ENCODE measurements at places on chromosomes 16 and 17.

DNA sequence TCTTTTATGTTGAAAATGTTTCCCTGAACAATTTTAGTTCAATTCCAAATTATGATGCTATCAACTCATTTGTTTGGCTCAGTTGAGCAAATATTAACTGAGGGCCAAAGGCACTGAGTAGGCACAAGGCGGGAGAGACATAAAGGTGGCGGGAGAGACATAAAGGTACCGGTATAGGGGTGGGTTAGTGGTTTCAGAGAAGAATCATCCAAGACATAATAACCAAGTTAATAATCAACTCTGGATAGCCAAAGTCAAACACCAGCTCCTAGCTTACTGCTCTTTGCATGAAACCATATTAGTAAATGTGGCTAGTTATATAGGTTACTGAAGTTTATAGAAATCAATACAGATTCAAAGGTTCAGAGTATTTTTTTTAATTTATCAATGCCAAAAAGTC, 91.7 kb downstream of the RPGRIP1L start:
- DNase-seq = no peak

GRCh38 chr16:83626676-83627075, 181.1 kb upstream of the HSBP1 start:
- no peak for DNase-seq

GRCh38 chr16:57115514-57116182, 23.3 kb downstream of the CPNE2 start:
- DNase-seq = no peak

GRCh38 chr16:27273330-27273669, 4.7 kb upstream of the NSMCE1 start:
- DNase-seq = no peak

- DNase-seq = no peak
Observed at GRCh38 chr16:26614237-26614841, 452.4 kb upstream of the C16orf82 start.

DNA sequence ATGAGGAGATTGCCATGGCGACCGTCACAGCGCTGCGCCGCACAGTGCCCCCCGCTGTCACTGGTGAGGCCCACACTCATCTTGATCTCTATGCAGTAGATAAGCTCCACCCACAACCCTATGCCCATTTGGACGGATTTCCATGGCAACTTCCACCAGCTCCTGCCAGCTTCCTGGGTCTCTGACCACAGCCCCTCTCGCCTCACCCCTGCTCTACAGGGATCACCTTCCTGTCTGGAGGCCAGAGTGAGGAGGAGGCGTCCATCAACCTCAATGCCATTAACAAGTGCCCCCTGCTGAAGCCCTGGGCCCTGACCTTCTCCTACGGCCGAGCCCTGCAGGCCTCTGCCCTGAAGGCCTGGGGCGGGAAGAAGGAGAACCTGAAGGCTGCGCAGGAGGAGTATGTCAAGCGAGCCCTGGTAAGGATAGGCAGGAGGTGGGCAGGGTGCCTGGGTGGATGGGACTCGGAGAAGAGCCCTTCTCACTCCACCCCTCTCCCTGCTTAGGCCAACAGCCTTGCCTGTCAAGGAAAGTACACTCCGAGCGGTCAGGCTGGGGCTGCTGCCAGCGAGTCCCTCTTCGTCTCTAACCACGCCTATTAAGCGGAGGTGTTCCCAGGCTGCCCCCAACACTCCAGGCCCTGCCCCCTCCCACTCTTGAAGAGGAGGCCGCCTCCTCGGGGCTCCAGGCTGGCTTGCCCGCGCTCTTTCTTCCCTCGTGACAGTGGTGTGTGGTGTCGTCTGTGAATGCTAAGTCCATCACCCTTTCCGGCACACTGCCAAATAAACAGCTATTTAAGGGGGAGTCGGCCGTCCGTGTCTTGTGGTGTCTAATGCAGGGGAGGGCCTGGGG, 4.3 kb downstream of the ALDOA start:
- DNase-seq = no peak

- DNase-seq = no peak
Observed at GRCh38 chr17:9226794-9227135, 205.5 kb downstream of the NTN1 start.

DNA sequence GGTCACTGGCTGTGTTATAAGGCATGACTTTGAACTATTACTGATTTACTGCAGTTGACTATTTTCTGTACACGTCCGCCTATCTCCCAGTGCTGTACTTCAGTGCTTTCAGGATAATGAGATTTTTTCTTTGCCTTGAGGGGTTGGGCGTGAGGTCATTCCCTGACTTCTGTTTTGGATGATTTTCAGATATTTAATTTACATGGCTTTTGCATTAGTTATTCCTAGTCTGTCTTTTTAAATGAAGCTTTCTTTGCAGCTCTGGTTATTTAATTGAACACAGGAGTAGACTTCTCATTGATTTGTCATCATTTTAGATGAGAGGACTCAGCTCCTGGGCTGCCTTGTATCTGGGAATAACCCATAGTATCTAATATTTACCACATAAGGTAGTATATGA, 23.7 kb downstream of the WIPF2 start:
- DNase-seq = no peak

GRCh38 chr17:83053739-83054451, 25.5 kb upstream of the METRNL start:
- no peak for DNase-seq

DNA sequence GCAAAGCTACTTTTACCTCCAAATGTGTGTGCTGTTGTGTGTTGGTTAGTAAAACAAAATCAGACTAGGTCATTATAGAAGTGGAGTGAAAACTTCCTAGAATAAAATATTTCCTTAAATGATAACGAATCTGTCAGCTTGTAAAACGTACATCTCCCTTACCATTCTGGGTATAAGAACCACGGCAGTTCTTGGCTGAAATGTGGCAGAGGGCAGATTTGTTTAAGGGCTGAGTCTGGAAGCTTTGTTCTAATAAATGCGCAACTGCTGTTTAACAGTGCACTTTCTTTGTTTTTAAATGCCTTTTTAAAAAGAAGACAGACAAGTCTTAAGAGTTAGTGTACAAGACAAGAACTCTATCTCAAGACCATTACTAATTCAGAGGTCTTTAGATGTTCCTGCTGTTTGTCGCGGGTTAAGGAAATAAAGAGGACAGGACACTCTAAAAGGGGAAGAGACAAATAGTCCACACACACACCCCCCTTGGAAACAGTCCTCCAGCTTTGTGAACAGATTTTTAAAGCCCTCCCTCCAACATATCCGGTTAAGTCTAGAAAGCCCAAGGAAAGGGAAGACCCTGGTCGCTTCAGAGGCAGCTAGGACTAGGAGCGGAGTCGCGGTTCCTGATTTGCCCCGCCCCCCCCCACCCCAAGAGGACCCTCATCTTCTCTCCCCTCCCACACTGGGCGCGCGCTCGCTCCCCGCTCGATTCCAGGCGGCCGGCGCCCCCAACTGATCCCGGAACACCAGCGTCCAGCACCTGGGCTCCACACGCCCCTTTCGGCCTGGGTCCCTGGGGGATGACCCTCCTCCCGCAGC, 658 bp downstream of the SYNRG start:
- no peak for DNase-seq

DNA sequence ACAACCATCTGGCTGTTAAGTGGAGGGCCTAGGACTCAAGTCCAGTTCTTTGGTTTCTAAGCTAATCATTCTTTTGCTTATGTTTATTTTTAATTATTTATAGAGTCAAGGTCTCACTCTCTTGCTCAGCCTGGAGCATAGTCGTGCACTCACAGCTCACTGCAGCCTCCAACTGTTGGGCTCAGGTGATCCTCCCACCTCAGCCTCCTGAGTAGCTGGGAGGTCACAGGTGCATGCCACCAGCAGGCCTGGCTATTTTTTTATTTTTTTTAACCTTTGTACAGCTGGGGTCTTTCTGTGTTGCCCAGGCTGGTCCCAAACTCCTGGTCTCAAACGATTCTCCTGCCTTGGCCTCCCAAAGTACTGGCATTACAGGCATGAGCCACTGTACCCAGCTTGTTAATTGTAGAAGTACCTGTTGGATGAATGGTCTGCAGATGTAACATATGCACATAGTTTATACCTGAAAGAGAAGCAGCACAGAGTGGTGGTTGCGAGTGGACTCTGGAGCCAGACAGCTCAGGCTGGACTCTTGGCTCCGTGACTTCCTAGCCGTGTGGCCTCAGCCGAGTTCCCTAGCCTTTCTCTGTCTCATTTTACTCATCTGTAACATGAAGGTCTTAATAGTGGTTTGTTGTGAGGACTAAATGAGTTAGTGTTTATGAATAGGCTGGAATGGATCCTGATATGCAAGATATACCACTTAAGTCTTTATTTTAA, 337.5 kb downstream of the SNX29 start:
- DNase-seq = no peak

DNA sequence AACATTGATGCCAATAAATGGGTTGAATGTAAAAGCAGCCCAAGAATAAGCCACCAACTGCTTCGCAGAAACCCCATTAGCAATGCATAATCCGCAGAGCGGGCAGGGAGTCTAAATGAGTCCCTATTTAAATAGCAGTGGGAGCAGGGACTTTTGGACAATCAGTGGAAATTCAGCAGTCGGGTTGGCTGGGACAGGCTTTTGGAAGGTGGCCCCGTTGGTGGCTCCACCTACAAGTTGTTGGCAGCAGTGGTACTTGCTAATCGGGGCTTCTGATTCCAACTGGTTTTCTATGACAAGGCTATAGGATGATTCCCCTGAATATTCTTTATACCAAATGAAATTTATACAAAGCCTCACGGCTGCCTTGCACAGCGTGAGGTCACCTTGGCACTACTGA, 86.3 kb downstream of the WDR59 start:
- no peak for DNase-seq

GRCh38 chr16:84751947-84752346, 52.1 kb downstream of the USP10 start:
- DNase-seq = no peak

DNA sequence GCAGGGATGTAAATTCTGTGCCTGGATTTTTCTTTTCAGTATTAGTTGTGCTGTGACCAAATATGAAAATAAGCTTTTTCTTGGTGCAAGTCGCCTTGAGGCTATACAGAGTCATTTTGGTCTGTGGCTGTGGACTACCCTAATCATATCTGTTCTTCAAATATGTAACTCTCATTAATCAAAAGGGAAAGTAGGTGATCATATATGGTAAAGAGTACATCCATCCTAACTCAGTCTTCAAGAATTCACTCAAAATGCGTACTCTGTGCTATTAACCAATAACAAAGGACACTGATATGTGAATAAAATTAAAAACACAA, 2.6 kb downstream of the CPD start:
- no peak for DNase-seq

- no peak for DNase-seq
Observed at GRCh38 chr17:49776551-49777300, 11.8 kb upstream of the KAT7 start.

GRCh38 chr17:29760279-29761039, 137.7 kb upstream of the CORO6 start:
- DNase-seq = no peak

DNA sequence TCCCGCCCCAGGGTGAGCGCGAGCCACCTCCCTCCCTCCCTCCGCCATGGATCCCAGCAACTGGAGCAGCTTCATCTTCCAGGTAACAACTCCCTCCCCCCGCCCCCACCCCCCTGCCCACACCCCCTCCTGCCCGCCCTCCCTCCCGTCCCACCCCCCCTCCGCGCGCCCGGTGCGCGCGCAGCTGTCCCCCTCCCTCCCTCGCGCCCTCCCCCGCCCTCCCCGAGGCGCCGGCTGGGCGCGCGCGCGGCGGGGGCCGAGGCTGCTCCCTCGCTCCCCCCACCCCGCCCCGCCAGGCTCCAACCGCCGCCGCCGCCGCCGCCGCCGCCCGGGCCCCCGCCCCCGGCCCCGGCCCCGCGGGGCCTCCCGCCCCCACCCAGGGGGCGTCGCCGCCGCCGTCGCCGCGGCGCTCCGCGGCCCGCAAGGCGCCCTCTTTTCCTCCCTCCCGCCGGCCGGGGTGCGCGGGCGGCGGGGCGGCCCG, at the start of gene MAZ:
Gene MAZ, plus strand, starts transcription at position 431 of the 481 bp plus-strand sequence. CDS start 173 bp downstream, outside the sequence.
- no peak for DNase-seq

GRCh38 chr16:83723244-83723643, 84.5 kb upstream of the HSBP1 start:
- DNase-seq = no peak

DNA sequence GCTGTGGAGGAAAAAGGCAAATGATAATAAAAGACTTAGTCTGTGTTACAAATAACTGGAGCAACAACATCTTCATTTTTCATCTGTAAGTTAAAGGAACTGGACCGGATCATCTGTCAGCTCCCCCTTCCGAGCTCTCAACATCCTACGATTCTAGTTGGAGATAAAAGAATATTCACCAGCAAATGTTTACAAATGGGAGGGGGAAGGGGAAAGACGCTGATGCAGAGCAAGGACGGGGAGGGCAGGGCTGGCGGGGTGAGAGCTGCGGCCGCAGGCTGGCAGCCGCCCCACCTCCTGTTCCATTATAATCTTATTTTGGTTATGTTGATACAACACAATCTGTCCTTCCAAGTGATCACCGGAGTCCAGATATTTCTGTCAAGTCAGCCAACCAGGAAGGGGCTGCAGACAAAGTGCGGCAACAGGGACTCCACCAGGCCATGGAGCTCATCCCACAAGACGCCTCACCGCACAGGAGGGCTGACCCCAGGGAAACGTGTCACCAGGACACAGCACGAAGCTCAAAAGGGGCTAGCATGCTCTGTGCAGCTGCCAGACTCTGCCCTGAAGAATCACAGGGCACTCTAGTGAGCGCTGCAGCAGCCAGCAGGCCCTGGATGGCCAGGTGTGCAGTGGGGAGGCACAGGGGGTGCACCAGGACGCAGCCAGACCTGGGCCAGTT, 19.7 kb downstream of the FBXO31 start:
- no peak for DNase-seq

- DNase-seq = no peak
Observed at GRCh38 chr17:68682903-68683302, 81.7 kb upstream of the FAM20A start.

GRCh38 chr17:61455324-61456060, 3.3 kb downstream of the TBX4 start:
- DNase-seq = no peak

- DNase-seq = no peak
Observed at GRCh38 chr17:32834104-32834503, 42.8 kb downstream of the MYO1D start.

DNA sequence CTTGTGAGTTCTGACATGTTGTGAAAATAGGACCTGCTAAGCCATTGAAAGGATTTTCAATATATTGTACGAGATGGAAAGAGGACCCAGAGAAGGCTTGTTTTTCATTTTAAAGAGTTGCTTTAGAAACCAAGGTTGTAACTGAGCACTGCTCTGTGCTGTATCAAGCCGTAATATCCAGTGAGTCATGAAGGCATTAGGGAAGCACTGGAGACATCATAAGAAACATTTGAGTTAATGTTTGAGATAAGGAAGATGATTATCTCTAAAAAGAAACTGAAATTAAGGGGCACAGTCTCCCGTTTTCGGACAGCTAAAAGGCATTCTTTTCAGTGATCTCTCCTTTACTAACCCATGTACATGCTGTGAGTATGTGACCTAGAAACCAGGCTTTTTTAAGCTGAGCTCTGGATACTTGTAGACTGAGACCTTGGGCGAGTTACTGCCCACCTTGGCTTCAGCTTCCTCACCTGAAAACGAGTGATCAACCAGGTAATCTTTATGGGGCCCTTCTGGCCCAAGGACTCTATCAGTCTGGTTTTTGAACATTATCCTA, 149.2 kb upstream of the TBX2 start:
- peak; percentile 21 for DNase-seq

Data from amniotic stem cell (primary cell).